ENCODE measurements at places on chromosomes 5 and 9.

DNA sequence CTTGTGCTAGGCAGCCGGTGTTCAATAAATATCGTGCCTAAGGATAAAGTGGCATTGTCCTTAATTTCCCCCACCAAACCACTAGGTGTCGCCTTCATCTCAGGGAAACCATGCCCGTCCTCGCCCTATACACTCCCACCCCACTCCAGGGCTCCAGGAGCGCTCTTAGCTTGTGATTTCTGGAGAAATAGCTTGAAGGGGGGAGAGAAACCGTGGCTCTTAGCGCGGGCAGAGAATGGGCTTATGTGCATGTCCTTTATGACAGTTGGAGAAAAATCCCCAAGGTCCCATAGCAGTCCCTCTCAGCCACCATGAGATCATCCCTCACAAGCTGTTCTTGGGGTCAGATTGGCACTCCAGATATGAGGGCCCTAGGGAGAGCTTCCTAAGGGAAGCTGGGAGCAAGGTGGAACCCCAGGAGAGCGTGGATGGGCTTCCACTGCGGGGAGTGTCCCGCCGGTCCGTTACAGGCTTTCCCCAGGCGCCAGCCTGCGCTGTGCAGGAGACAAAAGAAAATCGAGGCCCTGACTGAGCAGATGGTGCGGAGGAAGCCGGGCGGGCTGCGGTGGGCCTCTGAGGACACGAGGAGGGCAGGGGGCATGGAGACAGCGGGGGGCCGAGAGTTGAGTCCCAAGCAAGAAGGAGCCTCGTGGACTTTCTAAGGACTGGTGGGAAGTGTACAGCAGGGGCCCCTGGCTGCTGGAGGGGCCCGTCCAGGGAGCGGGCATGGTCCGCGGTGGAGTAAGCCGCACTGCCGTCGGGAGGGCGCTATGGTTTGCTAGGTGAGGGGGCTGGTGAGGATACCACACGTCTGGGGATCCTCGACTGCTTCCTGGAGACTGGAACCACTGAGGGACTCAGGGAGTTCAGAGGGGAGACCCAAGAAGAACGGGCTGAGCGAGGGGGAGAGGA is 750 bp upstream of the NPR2 start:
- peak; percentile 29 for DNase-seq

GRCh38 chr5:144779368-144779767 is 608.7 kb downstream of the KCTD16 start:
- no peak for DNase-seq

- peak; percentile 32 for DNase-seq
Observed at GRCh38 chr5:1793301-1793740, 6.3 kb downstream of the MRPL36 start.

DNA sequence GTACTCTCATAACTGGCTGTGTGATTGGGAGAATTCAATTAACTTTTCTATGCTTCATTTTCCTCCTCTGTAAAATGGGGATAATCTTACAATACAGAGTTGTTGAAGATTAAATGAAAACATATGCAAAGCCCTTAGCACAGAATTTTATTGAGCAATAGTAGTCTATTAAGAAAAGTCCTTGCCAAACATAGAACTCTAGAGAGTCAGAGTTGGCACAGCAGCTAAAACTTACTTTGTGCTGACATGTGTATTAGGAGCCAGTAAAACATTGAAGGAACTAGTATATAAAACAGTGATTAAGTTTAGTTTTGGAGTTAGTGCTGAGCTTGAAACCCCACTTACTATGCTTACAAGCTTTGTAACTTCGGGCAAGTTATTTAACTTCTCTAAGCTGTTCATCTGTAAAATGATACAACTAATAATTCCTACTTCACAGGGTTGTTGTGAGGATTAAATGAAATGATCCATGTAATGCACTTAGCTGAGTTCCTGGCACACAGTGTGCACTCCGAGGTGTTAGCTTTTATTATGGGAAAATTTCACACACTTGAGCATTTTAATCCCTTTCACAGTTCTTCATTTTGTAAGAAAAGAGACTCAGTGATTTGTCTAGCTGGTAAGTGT is 20.0 kb upstream of the GRIN3A start:
- DNase-seq: no peak

GRCh38 chr5:96794757-96795156 is 13.0 kb downstream of the ERAP1 start:
- DNase-seq: peak; percentile 38

- no peak for DNase-seq
Observed at GRCh38 chr5:8714861-8715260, 831.0 kb downstream of the SEMA5A start.

DNA sequence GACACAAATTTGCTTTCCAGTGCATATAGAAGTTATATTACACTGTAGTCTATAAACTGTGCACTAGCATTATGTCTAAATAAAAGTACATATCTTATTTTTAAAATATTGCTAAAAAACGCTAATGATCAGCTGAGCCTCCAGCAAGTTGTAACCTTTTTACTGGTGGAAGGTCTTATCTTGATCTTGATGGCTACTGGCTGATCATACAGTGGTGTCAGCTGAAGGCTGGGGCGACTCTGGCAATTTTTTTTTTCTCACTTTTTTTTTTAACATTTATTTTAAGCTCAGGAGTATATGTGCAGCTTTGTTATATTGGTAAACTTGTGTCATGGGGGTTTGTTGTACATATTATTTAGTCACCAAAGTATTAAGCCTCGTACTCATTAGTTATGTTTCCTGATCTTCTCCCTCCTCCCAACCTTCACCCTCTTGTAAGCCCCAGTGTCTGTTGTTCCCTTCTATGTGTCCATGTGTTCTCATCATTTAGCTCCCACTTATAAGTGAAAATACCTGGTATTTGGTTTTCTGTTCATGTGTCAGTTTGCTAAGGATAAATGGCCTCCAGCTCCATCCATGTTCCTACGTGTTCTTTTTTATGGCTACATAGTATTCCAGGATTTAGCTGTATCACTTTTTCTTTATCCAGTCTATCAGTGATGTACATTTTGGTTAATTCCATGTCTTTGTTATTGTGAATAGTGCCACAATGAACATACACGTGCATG is 38.6 kb upstream of the IFNE start:
- DNase-seq: no peak

DNA sequence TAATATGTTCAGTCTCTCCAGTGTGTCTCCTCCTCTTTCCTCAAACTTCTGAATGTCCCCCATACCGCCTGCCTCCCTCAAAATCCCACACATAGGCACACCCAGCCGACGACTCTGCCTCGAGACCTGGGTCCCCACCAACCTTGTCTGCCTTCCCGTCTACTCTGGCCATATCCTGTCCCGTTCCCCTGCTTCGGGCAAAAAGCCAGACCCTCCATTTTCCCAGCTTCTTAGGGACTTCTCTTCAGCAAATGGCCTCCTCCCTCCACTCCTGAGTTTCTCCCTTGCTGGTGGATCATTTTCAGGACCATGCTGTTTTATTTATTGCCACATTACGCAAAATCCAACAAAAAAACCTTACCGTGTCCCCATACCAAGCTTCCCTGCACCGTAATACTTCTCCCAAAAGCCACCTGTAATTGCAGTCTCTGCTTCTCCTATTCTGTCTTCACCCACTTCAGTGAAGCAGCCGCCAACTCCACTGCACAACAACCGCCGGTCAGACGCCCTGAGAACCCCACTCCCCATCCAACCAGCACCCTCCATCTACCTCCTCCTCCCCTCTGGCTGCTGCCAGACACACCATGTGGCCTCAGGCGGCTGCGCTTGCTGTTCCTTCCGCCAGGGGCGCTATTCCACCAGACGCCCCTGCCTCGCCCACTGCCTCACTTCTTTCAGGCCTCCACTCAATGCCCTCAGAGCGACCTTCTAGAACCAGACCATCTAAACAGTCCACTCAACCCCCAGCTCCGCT is 117.0 kb downstream of the TRPM6 start:
- DNase-seq: peak; percentile 21

DNA sequence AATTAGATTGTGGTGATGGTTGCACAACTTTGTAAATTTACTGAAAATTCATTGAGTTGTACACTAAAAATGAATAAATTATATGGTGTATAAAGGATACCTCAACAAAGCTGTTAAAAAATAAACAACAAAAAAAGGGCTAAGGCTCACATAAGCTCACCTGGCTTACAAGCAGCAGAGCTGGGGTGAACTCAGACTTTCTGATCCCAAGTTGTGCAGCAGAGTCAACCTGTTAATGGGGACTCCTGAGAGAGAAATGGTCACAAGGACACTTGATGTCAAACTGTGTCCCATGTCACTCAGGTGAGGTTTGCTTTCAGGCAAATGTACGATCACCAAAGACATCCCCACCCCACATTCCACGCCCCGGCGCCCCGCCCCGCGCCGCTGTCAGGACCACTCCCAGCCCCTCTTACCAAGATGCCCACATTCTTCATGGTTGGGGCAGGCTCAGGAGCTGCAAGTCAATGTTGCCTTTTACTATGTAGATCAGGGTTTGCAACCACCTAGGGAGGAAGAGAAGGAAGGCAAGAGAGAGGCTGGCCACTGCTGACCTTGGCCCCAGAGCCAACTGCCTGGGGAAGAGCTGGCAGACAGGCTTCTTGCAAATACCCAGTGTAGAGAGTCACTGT is 22.4 kb upstream of the SLC36A1 start:
- no peak for DNase-seq

GRCh38 chr5:176879663-176880361 is 19.3 kb downstream of the HK3 start:
- DNase-seq: no peak

GRCh38 chr9:115439641-115440040 is 321.7 kb upstream of the TNC start:
- DNase-seq: no peak

- DNase-seq: no peak
Observed at GRCh38 chr9:18382243-18382642, 91.7 kb upstream of the ADAMTSL1 start.

- no peak for DNase-seq
Observed at GRCh38 chr9:89684912-89685636, 80.3 kb downstream of the GADD45G start.

GRCh38 chr9:101693546-101694336 is 44.7 kb downstream of the GRIN3A start:
- DNase-seq: no peak

DNA sequence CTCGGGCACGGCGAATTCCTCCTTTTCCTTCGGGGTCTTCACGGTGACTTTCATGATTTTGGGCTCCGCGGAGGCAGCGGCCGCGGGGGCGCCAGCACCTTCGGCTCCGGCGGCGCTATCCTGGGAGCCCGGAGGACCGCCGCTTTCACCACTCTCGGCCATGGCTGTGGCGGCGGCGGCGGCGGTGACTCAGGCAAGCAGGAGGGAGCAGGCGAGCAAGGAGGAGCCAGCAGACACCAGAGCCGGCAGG is 315 bp downstream of the UBQLN1 start:
- peak; percentile 68 for DNase-seq

GRCh38 chr9:16343249-16344237 is 526.9 kb downstream of the BNC2 start:
- no peak for DNase-seq

DNA sequence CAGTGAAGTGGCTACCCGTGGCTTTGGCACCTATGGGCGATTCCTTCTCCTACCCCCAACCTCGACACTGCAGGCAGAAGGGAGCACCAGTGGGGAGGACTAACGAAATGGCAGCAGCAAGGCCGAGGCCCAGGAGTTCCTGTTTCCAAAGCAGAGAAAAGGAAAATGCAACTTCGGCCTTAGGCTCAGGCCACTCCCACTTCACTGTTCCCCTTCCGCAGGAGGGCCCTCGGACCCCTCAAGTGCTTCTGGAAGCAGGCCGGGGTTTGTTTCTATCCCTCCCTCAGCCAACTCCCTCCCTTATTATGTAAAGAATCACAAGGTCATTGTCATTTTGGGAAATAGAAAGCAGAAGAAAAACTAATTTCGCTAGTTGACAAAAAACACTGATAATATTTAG is 36.4 kb upstream of the NKX2-5 start:
- DNase-seq: no peak

DNA sequence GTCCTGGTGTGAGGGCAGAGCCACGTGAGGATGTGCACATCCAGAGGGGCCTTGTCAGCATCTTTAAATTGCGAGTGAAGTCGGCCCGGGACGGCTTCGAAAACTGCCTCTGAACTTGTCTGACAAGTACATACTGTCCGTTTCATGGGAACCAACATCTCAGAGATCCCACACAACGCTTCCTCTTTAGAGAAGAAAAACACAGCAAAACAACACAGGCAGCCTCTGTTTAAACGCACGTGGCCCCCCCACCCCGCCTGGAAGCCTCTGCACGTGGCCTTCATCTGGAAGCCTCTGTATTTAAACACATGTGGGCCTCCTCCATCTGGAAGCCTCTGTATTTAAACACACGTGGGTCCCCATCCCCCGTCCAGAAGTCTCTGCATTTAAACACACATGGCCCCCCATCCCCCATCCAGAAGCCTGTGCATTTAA is 29.2 kb downstream of the CEP72 start:
- no peak for DNase-seq

- no peak for DNase-seq
Observed at GRCh38 chr5:121399879-121400278, 451.8 kb upstream of the FTMT start.

DNA sequence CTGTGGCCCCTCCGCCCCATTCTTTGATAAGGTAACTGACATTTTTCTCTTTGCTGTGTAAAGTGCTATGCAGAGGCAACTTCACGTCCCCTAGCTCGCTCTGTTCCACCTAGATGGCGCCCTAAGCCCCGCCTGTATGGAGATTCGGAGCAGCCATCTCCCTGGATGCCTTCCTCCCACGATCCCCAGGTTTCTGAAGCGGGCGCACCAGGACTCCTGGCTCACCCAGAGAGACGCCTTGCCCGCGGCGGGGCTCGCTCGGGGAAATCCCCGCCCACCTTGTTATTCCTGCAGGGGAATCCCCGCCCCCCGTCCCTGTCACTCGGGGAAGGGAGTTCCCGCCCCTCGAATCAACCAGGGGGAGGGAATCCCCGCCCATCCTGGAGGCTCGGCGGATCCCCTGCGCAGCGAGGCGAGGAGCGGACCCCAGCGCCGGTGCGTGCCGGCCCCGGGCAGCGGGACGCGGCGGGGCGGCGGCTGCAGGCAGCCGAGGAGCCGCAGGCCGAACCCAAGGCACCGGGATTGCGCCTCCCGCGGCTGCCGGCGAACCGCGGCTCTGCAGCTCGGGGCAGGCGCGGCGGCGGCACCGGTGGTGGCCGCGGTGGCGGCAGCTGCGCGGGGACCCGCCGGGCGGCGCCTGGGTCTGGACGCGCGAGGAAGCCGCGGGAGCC is at the start of gene PDZD2:
Gene PDZD2, plus strand, starts transcription at position 384 of the 671 bp plus-strand sequence.
- DNase-seq: peak; percentile 61
